ENCODE measurements at places on chromosomes 7 and 10. TPM values are rescaled to one million over a fixed set of nuclear protein-coding genes. Genes with fewer than 3 reads are reported as not detected.

SFRP4 gene
- 55.4 TPM for total RNA-seq

ZFYVE27 gene
- 10.7 TPM for total RNA-seq

FAM131B gene
- total RNA-seq, result 1.4 TPM

GIMAP6 gene
- 18.7 TPM for total RNA-seq

PKD2L1 gene
- 0.04 TPM for total RNA-seq

FAM25C gene
- not detected for total RNA-seq

SFTPA1 gene
- not detected for total RNA-seq

SPOCK2 gene
- total RNA-seq, result 3.7 TPM

ELFN1 gene
- 4.4 TPM for total RNA-seq

NCF1 gene
- 0.66 TPM for total RNA-seq

RBM28 gene
- total RNA-seq, result 26.6 TPM

SYT15B gene
- 0.27 TPM for total RNA-seq

LRRD1 gene
- 0.31 TPM for total RNA-seq

SPAM1 gene
- total RNA-seq, result not detected

NRG3 gene
- total RNA-seq, result 0.04 TPM

TAS2R41 gene
- not detected for total RNA-seq

LRRN3 gene
- 10.1 TPM for total RNA-seq

OPALIN gene
- not detected for total RNA-seq

LIPF gene
- not detected for total RNA-seq

HABP2 gene
- total RNA-seq, result 0.04 TPM

PDE1C gene
- 4.5 TPM for total RNA-seq

CCL24 gene
- 0.13 TPM for total RNA-seq

BTBD16 gene
- total RNA-seq, result 0.27 TPM

CLEC2L gene
- total RNA-seq, result 1.3 TPM

RPEL1 gene
- not detected for total RNA-seq

Measured in muscle of leg (tissue), 16 donors.